ENCODE measurements at places on chromosomes 11 and 22. TPM values are rescaled to one million over a fixed set of nuclear protein-coding genes. Genes with fewer than 3 reads are reported as not detected.

GRCh38 chr22:50423956-50424355 lies 50.9 kb downstream of the SBF1 start:
- no peak for DNase-seq

DNA sequence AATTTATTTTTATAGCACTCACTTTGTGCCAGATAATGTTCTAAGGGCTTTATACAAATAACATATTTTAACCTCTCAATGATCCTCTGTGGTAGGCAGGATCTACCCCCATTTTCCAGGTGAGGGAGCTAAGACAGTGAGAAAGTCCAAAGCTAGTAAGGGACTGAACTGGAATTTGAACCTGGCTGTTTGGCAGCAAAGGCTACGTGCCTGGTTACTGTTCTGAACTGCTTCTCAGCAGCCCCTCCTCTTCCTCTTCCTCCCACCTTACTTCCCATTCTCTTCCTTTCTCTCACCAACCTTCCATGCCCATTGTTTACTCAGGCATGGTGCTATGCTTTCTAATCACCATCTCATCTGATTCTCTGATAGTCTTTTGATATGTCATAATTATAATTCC lies 82.0 kb downstream of the INSC start:
- no peak for DNase-seq

GRCh38 chr11:47055534-47055933 lies 119.0 kb downstream of the CSTPP1 start:
- no peak for DNase-seq

GRCh38 chr11:31887180-31887579 lies 76.1 kb upstream of the PAX6 start:
- DNase-seq, result peak; percentile 32

GRCh38 chr11:34916843-34917770 lies 689 bp downstream of the PDHX start:
- DNase-seq, result peak; percentile 27

GRCh38 chr11:66142370-66143263 lies 72.5 kb downstream of the PACS1 start:
- peak; percentile 92 for DNase-seq

- peak; percentile 91 for DNase-seq
These were observed 48.3 kb upstream of the PICALM start for GRCh38 chr11:86117001-86117711.

DNA sequence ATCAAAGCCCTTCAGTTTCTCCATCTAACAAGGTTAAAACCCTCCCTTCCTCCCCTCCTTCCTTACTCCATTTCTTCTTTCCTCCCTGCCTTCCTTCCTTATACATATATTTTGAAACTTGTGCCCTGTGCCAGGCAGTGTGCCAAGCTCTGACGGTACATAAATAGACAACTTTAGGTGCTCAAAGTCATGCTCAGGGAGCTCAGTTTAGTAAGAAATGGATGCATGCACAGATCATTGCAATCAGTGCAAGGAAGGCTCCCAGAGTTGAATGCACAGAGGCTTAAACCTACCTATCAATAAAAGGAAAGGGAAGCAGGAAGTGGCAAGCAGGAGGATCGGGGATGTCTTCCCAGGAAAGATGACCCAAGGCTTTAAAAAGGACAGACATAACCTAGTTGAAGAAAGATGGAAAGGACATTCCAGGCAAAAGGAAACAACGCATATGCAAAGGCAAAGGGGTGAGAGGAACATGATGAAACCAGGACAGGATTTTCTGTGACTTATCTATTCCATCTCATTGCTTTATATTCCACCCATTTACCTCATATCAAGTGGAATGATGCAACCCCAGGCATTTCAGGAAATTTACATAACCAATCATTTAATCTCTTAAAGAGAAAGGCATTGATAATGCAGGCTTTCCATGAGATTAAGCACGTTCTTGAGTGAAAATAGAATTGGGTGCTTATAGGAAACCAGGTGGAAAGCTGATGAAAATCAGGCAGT lies 13.2 kb downstream of the FZD4 start:
- no peak for DNase-seq

- DNase-seq, result no peak
These were observed 79.5 kb downstream of the GAB2 start for GRCh38 chr11:78338138-78338537.

GRCh38 chr22:39617970-39618757 lies 47.6 kb downstream of the CACNA1I start:
- DNase-seq, result no peak

GRCh38 chr11:83661491-83662350 lies 375.6 kb upstream of the CCDC90B start:
- DNase-seq, result no peak

GRCh38 chr11:106681435-106681834 lies 336.8 kb downstream of the GUCY1A2 start:
- DNase-seq, result no peak

DNA sequence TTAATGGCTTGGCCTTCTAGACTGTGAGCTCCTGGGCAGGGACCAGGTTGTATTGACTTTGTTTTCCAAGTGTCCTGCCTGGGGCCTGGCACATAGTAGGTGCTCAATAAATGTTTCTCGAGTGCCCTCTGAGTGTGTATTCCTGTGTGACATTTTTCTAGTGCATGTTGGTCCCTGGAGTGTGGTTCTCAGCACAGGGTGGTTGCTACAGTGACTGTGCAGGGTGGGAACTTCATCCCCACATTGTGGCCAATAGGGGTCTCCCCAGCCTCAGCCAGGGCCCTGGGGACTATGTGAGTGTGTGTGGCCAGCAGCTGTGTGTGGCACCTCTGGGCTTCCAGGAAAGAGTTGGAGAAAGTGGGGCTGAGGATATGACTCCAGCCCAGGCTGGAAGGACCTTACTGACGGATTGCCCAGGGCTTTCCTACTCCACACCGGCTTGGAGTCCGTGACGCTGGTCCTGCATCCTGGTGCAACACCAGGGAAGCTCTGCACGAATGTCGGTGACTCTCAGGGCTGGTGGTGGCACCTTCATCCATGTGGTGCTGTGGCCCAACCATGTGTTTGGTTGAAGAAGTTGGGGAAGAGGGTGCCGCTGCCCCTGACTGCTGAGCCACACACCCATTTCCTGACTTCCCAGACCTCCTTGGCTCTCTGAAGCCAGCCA lies 9.0 kb upstream of the MARK2 start:
- DNase-seq, result peak; percentile 36

DNA sequence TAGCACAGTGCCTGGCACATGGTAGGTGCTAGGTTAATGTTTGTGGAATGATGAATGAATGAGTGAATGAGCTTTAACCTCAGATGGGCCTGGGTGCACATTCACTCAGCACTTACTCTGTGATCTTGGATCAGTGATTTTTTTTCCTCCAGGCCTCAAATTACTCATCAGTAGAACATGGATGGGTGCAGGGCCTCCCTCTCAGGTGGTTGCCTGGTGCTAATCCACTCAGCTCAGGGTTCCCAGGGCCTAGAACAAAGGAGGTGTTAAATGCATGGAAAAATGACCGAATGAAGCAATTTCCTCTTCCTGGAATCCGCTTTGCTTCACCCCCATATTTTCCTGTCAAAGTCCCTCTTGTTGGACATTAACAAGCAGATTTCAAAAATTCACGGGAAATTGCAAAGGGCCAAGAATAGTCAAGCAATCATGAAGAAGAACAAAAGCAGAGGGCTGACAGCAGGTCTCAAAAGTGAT lies 93.5 kb downstream of the MYEOV start:
- peak; percentile 19 for DNase-seq

DNA sequence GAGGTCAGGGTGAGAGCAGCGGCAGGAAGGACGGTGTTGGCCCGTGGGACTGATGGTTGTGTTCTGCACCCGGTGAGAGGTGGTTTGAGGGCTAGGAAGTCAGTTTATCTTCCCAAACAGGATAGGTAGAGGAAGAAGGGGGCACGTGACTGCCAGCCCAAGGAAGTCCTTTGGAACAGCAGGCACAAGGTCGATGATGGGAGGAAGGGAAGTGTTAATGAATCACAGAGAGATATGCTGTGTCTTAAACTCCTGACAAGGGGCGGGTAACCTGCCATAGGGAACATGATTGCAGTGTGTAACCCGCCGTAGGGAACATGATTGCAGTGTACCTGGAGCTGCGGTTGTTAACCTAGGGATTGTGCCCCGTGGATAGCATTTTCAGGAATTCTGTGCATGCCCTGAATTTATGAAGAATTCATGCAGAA lies 49.0 kb downstream of the PRR5L start:
- DNase-seq, result no peak

- no peak for DNase-seq
These were observed 22.4 kb upstream of the CCDC188 start for GRCh38 chr22:20173246-20173645.

GRCh38 chr22:19604711-19605268 lies 80.6 kb upstream of the CLDN5 start:
- peak; percentile 8 for DNase-seq

SLC25A45 gene
- total RNA-seq, result 1.1 TPM

HPX gene
- not detected for total RNA-seq

BIK gene
- total RNA-seq, result 1.1 TPM

F2 gene
- not detected for total RNA-seq

KDM4D gene
- total RNA-seq, result 1.4 TPM

Measured in M059J (cell line).